ENCODE measurements at places on chromosomes 5 and 9.

GRCh38 chr9:21830589-21830988 is 28.2 kb downstream of the MTAP start:
- DNase-seq = no peak

GRCh38 chr9:127943731-127944144 is 6.1 kb upstream of the DPM2 start:
- peak; percentile 92 for DNase-seq

- DNase-seq = no peak
Measured at GRCh38 chr9:117815948-117816347, 111.7 kb downstream of the TLR4 start.

DNA sequence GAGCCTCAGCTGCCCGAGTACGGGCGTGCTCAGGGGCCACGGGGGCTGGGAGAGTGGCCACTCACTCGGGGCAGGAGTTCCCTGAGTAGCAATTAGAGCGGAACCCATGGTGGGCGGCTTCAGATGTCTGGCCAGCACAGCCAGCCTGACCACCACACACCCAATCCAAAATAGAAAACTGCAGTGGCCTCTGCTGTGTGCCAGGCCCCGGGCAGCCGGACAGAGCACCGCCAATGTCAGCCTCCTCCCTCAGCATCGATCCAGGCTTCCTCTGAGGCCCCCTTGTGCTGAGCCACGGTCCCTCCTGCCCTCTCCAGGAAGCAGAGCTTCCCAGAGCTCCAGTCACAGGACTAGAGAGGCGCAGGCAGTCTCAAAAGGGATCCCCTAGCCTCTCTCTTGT is 2.7 kb downstream of the ADAMTS2 start:
- peak; percentile 58 for DNase-seq

GRCh38 chr9:124394596-124394995 is 20.6 kb downstream of the PSMB7 start:
- DNase-seq = no peak

- no peak for DNase-seq
Measured at GRCh38 chr9:88390371-88390990, 2.2 kb downstream of the SPIN1 start.

GRCh38 chr9:118325757-118326156 is 621.6 kb downstream of the TLR4 start:
- DNase-seq = no peak

- no peak for DNase-seq
Measured at GRCh38 chr5:148163345-148163744, 5.0 kb upstream of the SPINK14 start.

DNA sequence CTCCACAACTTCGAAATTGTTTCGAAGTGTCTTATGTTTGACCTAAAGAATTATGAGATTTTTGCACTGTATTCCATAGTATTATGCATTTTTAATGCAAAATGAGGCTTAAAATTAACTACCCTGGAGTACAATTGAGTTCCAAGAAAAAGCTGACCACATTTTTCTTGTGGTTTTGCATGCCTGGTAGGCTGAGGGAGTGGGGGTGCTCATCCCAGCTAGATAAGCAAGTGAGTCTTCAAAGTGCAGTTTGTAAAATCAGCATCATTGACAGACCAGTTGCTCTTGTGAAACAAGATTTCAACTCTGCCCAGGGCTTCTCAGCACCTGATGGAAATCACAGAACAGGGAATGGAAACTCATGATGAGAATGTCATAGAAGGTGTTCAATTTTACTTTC is 17.0 kb upstream of the NDUFS4 start:
- DNase-seq = no peak

DNA sequence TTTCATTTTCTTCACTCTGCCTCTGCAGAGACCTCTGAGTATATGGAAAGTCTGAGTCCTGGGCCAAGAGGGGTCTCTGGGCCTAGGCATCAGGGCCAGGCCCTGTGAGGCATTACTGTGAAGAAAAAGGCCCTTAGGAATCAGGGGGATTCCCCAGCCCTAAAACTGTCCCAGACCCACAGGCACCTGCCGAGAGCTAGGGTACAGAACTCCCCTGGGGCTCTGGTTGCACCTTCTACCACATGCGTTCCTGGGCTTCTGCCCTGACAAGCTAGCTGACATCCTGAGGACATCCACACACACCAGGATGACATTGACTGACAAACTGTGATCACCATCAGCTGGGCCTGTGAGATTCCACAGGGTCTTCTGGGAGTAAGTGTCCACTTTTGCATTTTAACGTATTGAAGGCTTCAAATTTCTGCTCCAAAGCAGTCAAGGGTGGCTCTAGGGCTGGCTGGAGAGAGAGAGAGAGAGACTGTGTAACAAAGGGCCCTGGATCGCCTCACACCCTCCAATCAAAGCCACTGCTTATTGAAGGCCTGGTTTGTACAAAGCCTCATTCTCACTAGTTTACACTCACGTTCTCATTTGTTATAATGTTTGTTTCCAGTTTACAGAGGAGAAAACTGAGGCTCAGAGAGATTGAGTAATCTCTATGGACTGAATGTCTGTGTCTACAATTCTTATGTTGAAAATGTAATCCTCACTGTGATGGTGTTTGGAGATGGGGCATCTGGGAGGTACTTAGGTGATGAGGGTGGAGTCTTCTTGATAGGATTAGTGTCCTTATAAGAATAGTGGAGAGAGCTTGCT is 45.1 kb downstream of the TGFBI start:
- no peak for DNase-seq

DNA sequence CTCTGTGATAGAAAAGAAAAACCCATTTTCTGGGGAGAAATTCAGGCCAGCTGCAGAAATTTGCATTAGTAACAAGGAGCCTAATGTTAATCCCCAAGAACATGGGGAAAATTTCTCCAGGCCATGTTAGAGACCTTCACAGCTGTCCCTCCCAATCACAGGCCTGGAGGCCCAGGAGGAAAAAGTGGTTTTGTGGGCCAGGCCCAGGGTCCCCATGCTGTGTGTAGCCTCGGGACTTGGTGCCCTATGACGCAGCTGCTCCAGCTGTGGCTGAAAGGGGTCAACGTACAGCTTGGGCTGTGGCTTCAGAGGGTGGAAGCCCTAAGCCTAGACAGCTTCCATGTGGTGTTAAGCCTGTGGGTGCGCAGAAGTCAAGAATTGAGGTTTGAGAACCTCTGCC is 27.0 kb upstream of the C7 start:
- DNase-seq = no peak

DNA sequence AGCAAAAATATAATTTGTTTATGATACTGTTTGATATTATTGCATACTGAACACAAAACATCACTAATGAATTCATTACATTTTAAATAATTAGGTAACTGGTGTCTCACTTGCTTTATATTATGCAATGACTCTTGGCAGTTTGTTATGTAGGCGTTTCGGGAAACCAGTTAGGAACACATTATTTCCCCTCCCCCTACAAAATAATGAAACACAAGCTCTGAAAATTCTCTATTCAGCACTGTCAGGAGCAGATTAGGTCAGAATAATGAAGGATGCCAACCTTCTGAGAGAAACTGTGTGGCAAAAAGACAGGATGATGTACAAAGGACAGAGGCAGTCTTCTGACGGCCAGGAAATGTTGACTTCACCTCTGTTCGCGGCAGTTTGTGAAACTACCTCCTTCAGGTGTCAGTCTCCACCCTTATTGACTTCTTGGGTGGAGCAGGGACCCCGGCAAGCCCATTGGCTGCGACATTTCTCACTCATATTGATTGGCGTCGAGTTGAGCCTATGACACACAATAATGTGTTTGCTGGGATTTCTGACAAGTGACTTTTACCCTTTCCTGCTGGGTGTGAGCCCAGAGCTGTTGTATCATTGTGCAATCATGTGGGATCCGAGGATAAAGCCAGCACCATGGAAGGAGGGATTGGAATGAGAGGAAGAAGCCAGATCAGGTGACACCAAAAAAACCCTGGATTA is 33.9 kb downstream of the SH3PXD2B start:
- DNase-seq = peak; percentile 76

GRCh38 chr5:133487093-133487492 is 125.2 kb downstream of the FSTL4 start:
- no peak for DNase-seq

GRCh38 chr9:110922145-110922544 is 116.1 kb downstream of the LPAR1 start:
- no peak for DNase-seq

DNA sequence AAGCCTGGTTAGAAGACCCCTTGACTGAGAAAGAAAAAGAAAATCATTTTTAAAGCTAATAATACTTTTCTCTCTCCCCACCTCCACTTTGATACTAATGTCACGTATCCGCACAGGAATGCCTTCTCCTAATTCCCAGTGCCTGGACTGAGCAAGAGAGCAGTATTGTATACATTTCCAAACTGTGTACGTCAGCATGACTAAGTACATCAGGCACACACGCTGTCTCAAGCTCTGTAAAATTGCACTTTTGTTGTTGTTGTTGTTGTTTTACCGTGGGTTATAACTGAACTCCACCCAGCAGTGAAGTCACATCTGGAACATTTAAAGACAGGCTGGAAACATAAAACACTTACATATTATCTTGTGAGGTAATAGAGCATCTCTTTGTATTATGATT is 407.6 kb downstream of the DNAH5 start:
- DNase-seq = no peak

DNA sequence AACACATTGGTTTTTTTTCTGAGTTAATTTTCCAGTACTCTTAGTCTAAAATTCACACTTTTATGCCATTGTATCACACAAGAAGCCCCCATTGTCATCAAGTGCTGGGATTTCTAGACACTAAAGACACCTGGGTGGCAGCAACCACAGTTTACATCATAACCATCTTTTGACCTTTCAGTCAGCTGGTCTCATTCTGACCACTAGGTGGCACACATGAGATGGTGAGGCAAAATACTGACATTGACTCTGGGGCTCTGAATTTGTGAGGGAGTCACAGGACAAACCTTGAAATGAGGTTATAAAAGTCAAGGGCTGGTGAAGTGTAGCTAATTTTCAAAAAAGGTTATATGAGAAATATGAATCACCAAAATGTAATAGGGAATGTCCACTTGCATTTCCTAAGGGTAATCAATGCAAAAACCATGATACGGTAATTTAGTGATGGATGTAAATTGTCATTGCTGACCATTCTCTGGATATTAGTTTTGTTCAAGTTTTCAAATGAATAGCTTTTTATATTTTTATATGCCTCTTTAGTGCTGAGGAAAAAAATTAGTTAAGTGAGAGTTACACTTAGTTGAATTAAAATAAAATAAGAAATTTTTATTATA is 229.4 kb downstream of the DMAC1 start:
- DNase-seq = peak; percentile 47

DNA sequence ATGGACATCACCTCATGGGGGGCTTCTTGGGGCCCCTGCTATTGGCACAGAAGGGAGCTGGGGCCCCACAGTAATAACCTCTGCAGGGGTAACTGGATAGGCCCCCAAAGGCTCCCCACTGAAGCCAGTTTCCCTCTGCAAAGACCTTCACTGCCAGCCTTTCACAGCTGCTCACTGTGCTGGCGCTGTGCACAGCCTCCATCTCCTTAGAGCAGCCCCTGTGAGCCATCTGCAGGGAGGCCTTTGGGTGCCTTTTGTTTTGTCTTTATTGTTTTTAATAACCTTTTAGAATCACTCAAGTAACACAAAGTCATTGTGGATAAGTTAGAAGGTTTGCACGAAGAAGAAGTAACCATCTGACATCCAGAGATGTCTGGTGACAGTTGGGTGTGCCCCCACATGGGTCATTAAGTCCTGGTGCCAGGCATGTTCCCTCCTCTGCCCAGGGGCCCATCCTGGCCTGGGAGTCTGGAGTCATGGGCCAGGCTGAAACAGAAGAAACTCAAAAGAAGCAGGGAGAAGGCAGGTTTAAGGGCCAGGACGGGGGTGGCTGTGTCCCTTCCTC is 42.7 kb downstream of the NCS1 start:
- DNase-seq = no peak

- no peak for DNase-seq
Measured at GRCh38 chr5:145872486-145872885, 328 bp downstream of the GRXCR2 start.

GRCh38 chr5:22053195-22053594 is 799.9 kb downstream of the CDH12 start:
- DNase-seq = no peak

- no peak for DNase-seq
Measured at GRCh38 chr5:56004874-56005273, 10.1 kb upstream of the IL6ST start.

DNA sequence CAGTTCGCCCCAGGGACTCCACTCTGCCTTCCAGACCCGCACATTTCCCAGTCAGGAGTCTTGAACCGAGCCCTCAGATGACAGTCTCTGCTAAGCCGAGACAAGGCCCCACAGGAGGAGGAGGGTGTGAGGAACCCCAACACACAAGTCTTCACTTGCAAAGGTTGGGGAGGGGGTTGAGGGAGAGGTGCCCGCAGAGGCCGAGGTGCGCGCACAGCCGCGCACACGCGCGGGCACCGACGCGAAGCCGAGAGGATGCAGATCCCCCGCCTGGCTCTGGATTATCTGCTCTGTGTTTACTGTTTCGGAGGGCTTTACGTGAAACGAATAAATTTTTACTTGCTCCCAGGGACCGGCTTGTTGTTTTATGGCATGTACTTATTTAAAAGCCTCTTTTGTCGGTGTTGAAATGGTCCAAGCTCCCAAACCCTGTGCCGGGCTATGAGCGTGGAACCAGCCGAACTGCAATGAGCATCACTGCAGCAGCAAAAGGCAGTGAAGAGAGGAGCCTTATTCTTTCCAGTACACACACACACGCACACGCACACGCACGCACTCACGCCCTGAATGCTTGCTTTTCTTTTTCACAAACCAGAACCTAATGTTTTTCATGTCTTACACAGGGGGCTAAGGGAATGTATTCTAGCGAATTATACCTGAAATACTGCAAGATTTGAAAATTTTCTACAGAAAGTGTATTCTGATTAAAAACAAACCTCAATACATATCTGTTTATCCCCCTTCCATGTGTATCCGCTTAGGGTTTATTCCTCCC is 297.7 kb downstream of the PARP8 start:
- no peak for DNase-seq

DNA sequence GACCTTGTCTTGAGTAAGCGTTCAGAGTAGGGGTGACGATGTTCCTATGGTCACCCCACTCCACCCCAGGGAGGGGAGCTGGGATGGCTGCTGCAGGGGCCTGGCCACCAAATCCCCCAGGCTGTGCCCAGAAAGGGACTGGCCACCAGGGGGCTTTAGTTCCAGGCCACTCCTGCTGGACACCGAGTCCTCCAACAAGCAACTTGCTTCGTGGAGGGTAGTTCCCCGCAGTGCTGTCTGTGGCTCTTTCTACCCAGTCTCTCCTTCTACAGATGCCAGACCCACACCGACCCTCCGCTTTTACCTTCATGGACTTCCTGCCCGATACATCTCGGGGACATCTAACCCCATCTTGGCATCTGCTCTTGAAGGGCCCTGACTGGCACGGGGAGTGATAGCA is 35.7 kb upstream of the GABRP start:
- peak; percentile 58 for DNase-seq

- DNase-seq = no peak
Measured at GRCh38 chr9:71286146-71286545, 164.7 kb upstream of the TRPM3 start.

- peak; percentile 92 for DNase-seq
Measured at GRCh38 chr5:179907556-179908324, at the start of gene TBC1D9B. TSS of gene TBC1D9B (minus strand) at chr5:179907897. CDS start at chr5:179907821, 76 bp downstream.

GRCh38 chr5:170256571-170256970 is 23.8 kb downstream of the C5orf58 start:
- no peak for DNase-seq
